ENCODE measurements at places on chromosomes 5 and 9. TPM values are rescaled to one million over a fixed set of nuclear protein-coding genes. Genes with fewer than 3 reads are reported as not detected.

Gene FBN2
- 389 TPM for total RNA-seq

Gene CCDC183
- total RNA-seq, result not detected

Gene CCDC171
- total RNA-seq, result 45.6 TPM

Gene SNCAIP
- 104 TPM for total RNA-seq

Gene FRRS1L
- 10.9 TPM for total RNA-seq

Gene MEIKIN
- not detected for total RNA-seq

Gene IL3
- total RNA-seq, result not detected

Gene ZNF462
- total RNA-seq, result 62.4 TPM

Gene CEL
- 0.26 TPM for total RNA-seq

Gene MZB1
- total RNA-seq, result 5.6 TPM

Gene PIP5KL1
- not detected for total RNA-seq

Gene NEK6
- total RNA-seq, result 6.1 TPM

Gene SPAG8
- 4.0 TPM for total RNA-seq

Gene DAPK1
- 19.1 TPM for total RNA-seq

Gene SLCO6A1
- total RNA-seq, result not detected

Gene CNTFR
- total RNA-seq, result 14.7 TPM

Gene PDGFRB
- 60.2 TPM for total RNA-seq

Gene SPINK13
- total RNA-seq, result not detected

Gene EPB41L4B
- total RNA-seq, result 2.6 TPM

Gene ZNF879
- 11.8 TPM for total RNA-seq

Gene RNF14
- 42.0 TPM for total RNA-seq

Gene AK8
- not detected for total RNA-seq

Gene FRMD3
- total RNA-seq, result 2.6 TPM

Gene TAF11L7
- not detected for total RNA-seq

Gene SCGB3A2
- total RNA-seq, result not detected

Gene WDR31
- 2.8 TPM for total RNA-seq

Gene PCDHA7
- total RNA-seq, result 0.98 TPM

Gene GLDC
- total RNA-seq, result 8.4 TPM

Gene IL17B
- not detected for total RNA-seq

Gene STKLD1
- not detected for total RNA-seq

Gene STOML2
- total RNA-seq, result 107 TPM

Gene ADGRV1
- 1.9 TPM for total RNA-seq

Gene NIM1K
- 0.26 TPM for total RNA-seq

Gene TUT7
- 26.0 TPM for total RNA-seq

Gene PRRC1
- 32.9 TPM for total RNA-seq

Gene FBXW2
- 20.7 TPM for total RNA-seq

Gene PCDHGC5
- 3.5 TPM for total RNA-seq

Gene TMEM252
- total RNA-seq, result not detected

Gene ELOVL7
- 4.4 TPM for total RNA-seq

Gene PCA3
- not detected for total RNA-seq

Gene CCDC112
- 28.5 TPM for total RNA-seq

Gene NOL8
- total RNA-seq, result 26.9 TPM

Gene OXCT1
- total RNA-seq, result 37.3 TPM

Gene LCN2
- not detected for total RNA-seq

Gene ZNF883
- total RNA-seq, result 1.3 TPM

Gene TCOF1
- total RNA-seq, result 9.4 TPM

Gene GCNT1
- 30.7 TPM for total RNA-seq

Gene DIPK1B
- total RNA-seq, result 26.3 TPM

Data from uterus (tissue), 4 donors.